ENCODE measurements at places on chromosomes 2 and 18. TPM values are rescaled to one million over a fixed set of nuclear protein-coding genes. Genes with fewer than 3 reads are reported as not detected.

DNA sequence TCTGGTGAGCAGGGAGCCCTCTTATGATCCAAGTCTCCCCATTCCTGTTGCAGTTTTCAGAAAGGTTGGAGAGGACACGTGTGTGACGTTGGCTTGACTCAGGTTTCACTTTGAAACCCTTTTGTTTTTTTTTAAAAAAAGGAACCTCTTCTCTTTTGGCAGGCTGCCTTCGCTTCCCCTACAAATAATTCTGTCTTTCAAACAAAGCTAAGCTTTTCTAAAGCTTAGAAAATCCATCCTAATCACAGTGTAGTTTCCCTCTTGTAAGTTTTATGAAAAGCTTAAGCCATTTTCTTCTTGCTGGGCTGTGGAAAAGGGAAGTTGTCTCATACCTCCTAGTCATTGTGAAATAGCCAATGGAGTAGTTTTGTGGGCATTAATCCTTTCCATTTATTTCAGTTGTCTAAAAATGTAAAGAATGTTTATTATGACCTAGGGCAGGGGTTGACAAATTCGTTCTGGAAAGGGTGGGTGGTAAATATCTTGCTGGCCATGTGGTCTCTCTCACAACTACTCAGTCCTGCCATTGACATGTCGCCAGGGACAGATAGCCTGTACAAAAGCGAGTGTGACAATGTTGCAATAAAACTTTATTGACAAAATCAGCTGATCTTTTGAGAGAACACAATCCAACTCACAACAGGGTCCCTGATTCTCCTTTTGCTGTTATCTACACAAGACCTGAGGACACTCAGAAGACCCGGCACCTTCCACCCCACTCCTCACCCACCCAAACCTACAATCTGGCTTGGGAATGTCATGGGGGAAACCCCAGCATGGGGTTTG is 878.8 kb downstream of the RNF144A start:
- DNase-seq: no peak

DNA sequence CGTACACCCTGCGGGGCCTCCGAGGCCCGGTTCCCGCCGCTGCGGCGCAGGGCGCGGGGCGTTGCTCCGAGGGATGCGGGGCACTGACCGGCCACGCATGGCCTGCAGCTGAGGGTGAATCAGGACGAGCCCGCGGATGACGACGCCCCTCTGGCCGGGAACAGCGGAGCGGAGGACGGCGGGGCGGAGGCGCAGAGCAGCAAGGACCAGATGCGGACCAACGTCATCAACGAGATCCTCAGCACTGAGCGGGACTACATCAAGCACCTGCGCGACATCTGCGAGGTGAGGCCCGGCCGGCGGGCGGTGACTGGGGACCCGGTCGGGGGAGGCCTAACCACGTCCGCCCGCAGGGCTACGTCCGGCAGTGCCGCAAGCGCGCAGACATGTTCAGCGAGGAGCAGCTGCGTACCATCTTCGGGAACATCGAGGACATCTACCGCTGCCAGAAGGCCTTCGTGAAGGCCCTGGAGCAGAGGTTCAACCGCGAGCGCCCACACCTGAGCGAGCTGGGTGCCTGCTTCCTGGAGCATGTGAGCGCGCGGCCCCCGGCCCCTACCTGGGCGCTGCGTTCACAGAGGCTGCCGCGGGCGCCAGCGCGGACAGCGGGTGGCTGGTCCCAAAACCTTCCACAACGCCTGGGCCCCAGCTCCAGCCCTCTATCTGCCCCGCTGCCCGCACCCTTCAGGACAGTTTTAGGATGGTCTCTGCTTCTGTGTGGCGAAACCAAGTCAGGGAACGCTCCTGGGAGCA is 53.2 kb downstream of the FAM168B start:
- DNase-seq: no peak

DNA sequence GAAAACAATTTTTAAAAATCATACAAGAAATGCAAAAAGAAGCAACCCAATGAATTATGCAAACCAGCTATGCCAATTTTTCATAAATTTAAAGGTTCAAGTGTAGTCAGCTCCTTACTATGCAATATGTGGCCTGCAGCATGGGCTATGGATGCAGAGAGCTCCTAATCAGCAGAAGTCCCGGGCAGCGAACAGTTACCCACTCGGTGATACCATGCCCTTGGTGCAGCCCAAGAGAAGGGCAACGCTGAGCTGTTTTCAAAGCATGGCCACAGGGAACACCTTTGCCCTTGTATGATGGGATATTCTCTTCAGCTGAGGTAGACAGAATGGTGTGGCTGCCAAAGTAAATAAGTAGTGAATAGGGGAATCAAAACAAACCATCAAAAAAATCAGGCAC is 17.3 kb upstream of the ARL5A start:
- DNase-seq: no peak

DNA sequence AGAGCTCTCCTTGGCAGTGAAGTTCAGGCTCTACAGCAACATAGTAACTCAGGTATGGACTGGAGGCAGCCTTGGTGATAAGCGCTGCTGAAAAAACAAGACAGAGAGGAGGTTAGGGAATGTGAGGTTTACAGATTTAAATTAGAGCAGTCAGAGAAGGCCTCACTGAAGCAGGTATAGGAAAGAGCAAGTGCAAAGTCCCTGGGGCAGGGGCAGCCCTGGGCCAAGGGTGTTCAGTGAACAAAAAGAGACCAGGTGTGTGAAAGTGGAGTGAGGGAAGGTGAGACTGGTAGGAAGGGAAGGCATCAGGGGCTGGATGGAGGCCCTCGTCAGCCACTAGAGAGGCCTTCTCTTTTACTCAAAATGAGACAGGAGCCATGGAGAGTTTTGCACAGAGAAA is 89.6 kb downstream of the LAMA3 start:
- no peak for DNase-seq

Gene XRCC5
- 142 TPM for total RNA-seq

Gene REG3G
- total RNA-seq: not detected

Measured in HT-29 (cell line).